ENCODE measurements at places on chromosomes 6 and 20. TPM values are rescaled to one million over a fixed set of nuclear protein-coding genes. Genes with fewer than 3 reads are reported as not detected.

BEND6 gene
- total RNA-seq: 3.5 TPM

RIPPLY2 gene
- not detected for total RNA-seq

NFKBIE gene
- total RNA-seq: 4.8 TPM

CLIC5 gene
- total RNA-seq: not detected

TFEB gene
- 6.5 TPM for total RNA-seq

VGLL2 gene
- total RNA-seq: not detected

ZFP57 gene
- under 0.01 TPM for total RNA-seq

MAP7 gene
- total RNA-seq: 48.5 TPM

RFX6 gene
- total RNA-seq: not detected

RAET1L gene
- total RNA-seq: 9.3 TPM

TENT5A gene
- 16.4 TPM for total RNA-seq

GGTLC1 gene
- not detected for total RNA-seq

NINL gene
- 6.5 TPM for total RNA-seq

LAMA4 gene
- 2.3 TPM for total RNA-seq

BPIFA1 gene
- 24.0 TPM for total RNA-seq

EYS gene
- not detected for total RNA-seq

CPXM1 gene
- total RNA-seq: not detected

PPIL6 gene
- 21.2 TPM for total RNA-seq

PRKN gene
- total RNA-seq: 1.9 TPM

FKBP5 gene
- 131 TPM for total RNA-seq

BNIP5 gene
- not detected for total RNA-seq

C2 gene
- 0.71 TPM for total RNA-seq

TREM2 gene
- 1.4 TPM for total RNA-seq

TNFAIP3 gene
- total RNA-seq: 84.8 TPM

CST4 gene
- not detected for total RNA-seq

CEP250 gene
- total RNA-seq: 63.6 TPM

LRP11 gene
- total RNA-seq: 167 TPM

HLA-G gene
- 9.9 TPM for total RNA-seq

PKIB gene
- 3.3 TPM for total RNA-seq

CARMIL1 gene
- total RNA-seq: 17.4 TPM

OR2J3 gene
- total RNA-seq: not detected

GHRH gene
- not detected for total RNA-seq

TSBP1 gene
- total RNA-seq: not detected

ZBTB46 gene
- 1.7 TPM for total RNA-seq

POPDC3 gene
- 10.9 TPM for total RNA-seq

PFDN6 gene
- total RNA-seq: 69.7 TPM

MAFB gene
- 6.1 TPM for total RNA-seq

FRK gene
- total RNA-seq: 1.0 TPM

ACTL10 gene
- total RNA-seq: 1.7 TPM

C6orf58 gene
- total RNA-seq: not detected

PPP1R16B gene
- total RNA-seq: 0.21 TPM

KCNQ5 gene
- total RNA-seq: 3.0 TPM

SLC22A16 gene
- total RNA-seq: not detected

C6orf52 gene
- total RNA-seq: 1.4 TPM

OPRL1 gene
- 0.34 TPM for total RNA-seq

ZNF391 gene
- total RNA-seq: 1.0 TPM

PRDM1 gene
- 17.1 TPM for total RNA-seq

ECT2L gene
- 0.34 TPM for total RNA-seq

ARMH2 gene
- total RNA-seq: not detected

MEP1A gene
- total RNA-seq: 0.07 TPM

PRICKLE4 gene
- 1.1 TPM for total RNA-seq

ORC3 gene
- 19.7 TPM for total RNA-seq

IER3 gene
- total RNA-seq: 273 TPM

Measured in nasal cavity respiratory epithelium epithelial cell of viscerocranial mucosa (primary cell).